ENCODE measurements at places on chromosomes 13 and 19.

DNA sequence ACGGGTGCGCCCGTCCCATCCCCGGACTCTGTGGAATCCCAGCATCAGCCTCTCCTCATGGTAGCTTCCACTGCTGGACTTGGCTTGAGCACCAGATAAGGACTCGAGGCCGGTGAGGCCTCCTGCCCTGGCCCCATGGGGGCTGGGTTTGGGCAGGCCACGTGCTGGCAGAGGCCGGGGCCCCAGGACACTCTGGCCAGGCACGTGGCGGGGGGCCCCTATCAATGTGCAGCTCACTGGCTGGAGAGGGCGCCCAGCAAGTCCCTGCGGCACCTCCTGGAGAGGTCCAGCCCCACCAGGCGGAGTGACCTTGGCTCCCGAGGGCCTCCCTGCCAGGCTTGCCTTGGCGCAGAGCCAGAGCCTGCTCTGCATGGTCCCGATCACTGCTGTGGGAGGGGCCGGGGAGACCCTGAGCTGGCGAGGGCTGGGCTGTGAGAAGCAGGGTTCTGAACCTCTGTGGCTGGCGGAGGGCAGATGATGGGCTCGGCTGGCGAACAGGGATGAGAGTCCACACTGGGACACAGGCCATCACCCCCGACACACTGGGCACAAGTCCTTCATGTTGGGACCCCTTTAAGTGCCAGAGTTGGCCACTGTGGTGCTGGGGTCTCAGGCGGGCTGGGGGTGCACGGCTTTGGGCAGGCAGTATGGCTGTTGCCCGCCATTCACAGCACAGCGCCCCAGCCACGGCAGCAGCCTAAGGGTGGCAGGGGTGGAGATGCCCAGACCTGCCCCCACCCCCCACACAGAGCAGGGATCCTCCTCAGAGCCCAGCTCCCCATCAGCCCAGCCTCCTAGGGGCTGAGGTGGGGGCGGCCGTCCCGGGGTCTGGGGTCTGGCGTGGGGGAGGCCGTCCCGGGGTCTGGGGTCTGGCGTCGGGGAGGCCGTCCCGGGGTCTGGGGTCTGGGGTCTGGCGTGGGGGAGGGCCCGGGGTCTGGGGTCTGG, 19.1 kb downstream of the CEBPG start:
- no peak for DNase-seq

- no peak for DNase-seq
These were observed 28.0 kb downstream of the MAB21L1 start for GRCh38 chr13:35448465-35448864.

DNA sequence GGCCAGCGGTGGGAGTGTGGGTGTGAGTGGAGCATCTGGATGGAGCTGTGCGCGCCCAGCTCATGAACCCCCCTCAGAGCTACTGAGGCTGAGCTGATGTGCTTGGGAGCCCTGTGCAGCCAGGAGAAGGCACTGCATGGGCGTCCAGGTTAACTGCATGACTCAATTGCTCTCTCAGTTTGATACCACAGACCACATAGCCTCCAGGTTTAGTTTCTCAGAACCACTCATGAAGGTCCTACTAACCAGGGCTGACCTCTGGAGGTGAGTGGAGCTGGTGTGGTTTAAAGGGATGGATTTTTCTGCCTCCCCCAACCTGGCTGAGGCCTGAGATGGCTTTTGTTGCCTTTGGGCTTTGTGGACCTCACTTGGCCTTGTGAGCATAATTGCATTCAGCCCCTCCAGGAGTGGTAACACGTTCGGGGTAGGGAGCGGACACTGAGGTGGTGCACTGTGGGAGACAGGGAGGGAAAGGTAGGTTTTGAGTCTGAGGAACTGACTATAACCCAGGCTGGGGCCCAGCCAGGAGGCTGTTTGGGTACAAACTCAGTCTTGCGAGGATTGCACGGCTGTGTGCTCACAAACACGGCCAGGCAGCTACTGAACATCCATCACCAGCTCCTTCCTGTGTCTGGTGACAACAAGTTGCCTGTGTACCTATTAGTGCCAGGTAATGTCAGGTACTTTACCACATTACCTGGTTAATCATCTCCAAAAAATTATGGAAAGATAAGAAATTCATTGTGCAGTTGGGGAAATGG, 97.5 kb downstream of the RGCC start:
- no peak for DNase-seq

- DNase-seq, result no peak
These were observed 8.2 kb upstream of the ZNF77 start for GRCh38 chr19:2952953-2953481.
